GM13976 (cell line): ENCODE measurements at places on chromosomes 12 and 14.

DNA sequence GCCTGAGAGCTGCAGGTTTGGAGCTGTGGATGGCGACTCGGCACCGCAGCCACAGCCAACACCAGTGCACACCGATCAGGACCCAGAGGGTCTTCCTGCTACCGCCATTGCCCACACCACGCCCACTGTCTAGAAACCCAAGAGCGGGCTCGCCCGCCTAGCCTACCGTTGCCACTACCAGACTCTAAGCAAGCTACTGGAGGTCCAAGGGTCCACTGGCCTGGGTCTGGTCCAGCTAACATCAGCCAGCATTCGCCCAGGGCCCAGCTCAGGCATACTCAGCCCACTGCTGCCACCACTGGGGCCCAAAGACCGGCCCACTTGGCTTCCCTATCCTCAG, 30.5 kb upstream of the MON2 start:
- DNase-seq = peak; percentile 16

DNA sequence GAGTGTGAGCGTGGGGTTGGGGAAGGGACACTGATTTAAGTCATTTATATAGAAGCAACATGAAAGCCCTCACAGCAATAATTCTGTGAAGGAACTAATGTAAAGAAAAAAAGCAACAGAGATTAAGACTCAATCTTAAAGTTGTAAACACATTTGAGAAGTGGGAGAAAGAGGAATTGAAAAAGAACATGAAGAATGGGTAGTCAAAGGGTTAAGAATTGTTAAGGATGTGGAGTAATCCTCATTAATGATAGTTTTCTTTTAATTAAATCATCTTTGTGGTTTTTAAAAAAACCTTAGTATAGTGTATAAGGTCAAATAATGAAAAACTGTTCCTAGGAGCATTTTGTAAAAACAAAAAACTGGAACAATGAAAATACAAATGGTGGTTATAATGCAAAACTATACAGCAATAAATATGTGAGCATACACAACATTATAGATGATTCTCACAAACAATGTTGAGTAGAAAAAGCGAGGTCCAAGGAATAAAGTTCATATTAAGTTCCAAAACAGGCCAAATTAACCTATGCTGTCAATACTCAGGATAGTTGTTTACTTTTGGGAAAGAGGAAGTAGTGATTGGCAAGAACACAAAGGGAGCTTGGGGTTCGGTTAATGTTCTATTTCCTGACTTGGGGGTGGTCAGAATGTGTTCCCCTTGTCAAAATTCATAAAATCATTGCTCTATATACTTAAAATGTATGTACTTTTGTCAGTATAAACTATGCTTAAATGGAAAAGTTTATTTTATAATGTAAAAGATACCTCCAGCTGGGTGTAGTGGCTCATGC, 120.4 kb upstream of the ATF7IP start:
- DNase-seq = no peak

GRCh38 chr14:33508126-33509062, 442.5 kb downstream of the EGLN3 start:
- no peak for DNase-seq

GRCh38 chr12:52945389-52946232, 3.3 kb upstream of the KRT18 start:
- DNase-seq = no peak

- no peak for DNase-seq
Observed at GRCh38 chr12:28189784-28190320, 404 bp upstream of the CCDC91 start.

- no peak for DNase-seq
Observed at GRCh38 chr14:36512585-36513003, 7.4 kb downstream of the NKX2-1 start.

- no peak for DNase-seq
Observed at GRCh38 chr12:109610523-109610922, 36.9 kb downstream of the MVK start.

- no peak for DNase-seq
Observed at GRCh38 chr12:6771091-6771495, 1.2 kb upstream of the LAG3 start.

GRCh38 chr12:53062977-53063707, 13.3 kb downstream of the TNS2 start:
- no peak for DNase-seq

DNA sequence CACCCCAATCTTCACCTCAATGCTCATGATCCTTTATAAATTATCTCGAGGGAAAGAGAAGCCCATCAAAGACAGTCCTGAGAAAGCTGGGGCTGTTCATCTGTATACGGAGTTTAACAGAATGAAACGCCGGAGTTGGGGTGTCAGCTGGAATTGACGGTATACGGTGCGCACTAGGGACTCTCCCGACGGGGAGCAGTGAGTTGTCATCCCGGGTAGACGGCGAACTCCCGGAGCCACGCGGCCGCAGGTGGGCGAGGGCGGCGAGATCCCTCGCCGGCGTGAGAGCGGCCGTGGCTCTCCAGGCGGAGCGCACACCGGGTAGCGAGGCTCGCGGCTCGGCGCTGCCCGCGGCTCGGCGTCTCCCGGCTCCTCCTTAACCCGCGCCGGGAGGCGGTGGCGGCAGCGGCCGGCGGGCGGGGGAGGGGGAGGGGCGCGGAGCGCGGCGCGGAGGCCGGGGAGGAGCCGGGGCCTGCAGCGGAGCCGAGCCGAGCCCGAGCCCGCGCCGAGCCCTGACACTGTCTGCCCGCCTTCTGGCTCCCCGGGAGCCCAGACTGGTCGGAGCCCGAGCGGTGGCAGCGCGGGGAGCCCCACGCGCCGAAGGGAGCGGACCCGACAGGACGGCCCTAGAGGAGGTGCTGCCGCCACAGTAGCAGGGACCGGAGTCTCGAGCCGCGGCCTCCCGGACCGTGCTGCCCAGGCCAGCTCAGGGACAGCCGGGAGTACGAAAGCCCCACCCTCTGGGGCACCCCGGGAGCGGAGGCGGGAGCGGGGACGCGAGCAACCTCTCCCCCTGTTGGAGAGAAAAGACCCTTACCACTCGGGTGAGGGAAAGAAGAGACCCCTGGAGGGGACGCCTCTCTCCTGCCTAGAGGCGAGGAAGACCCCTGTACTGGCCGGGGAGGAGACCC, at the start of gene FOXJ2:
Gene FOXJ2, plus strand, starts transcription at position 475 of the 911 bp plus-strand sequence. CDS start 7,117 bp downstream, outside the sequence.
- peak; percentile 87 for DNase-seq

- no peak for DNase-seq
Observed at GRCh38 chr12:105332925-105333324, 2.4 kb downstream of the C12orf75 start.

DNA sequence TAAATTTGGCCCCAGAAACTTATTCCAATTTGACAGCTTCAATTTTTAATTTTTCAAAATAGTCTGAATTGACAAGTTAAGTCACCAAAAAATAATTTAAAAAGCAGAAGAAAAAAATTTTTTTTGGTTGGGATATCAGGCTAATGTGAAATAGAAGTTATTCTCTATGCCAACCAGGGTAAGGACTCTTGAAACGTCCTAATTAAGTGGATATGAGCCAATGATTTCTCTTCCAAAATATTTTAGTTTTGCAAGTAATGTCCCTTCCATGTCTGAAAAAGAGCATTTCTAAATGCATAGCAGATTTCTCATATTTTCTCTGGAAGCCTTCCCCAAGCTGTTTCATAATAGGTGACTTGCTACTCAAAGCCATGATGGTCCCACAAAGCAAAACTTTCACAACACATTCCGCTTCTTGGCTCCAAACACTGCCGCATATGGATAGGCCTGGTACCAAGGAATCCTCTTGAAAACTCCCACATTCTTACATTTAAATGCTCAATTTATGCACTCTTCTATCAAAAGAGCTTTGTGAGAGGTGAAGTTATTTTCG, 65.1 kb downstream of the SIX6 start:
- DNase-seq = no peak

DNA sequence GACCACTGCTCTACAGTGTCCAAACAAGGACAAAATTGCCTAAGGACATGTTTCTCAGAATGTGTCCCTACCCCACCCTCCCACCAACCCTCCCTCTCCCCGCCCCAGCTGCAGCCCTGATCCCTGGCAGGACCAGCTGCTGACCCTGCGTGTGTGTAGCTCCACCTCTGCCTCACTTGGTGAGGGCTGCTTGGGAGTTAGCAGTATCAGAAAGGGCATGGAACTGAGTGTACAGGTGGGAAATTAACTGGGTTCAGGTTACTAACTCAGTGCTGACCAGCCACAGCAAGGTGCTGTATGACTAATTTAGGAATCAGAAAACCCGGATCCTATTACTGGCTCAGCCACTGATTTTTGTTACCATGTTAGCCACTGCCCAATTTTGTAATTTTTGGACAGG, 11.3 kb upstream of the PLEKHD1 start:
- no peak for DNase-seq

DNA sequence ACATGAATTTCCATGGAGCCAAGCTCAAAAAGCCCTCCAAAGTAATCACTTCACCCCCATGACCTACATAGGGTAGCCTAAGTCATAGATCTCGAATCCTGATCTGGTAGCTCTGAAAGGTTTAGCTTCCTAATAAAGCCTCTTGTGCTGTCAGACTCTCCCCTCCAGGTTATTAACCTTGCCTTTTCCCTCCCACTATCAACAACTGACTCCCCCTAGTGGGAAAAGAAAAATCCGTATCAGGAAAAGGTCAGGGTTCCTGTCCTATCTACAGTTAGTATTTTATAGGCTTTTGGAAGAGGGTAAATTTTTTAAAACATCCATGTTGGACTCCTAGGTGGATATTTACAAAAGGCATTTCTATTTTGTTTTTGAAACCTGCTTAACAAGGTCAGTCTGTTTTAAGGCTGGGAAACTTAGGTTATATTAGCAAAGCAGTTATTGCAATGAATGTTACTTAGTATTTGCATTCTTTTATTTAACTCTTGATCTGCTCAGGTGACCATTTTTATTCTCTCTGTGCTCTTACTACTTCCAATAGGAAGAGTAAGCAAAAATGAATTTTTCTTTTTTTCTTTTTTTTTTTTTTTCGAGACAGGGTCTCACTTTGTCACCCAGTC, 8.0 kb downstream of the YY1 start:
- no peak for DNase-seq

DNA sequence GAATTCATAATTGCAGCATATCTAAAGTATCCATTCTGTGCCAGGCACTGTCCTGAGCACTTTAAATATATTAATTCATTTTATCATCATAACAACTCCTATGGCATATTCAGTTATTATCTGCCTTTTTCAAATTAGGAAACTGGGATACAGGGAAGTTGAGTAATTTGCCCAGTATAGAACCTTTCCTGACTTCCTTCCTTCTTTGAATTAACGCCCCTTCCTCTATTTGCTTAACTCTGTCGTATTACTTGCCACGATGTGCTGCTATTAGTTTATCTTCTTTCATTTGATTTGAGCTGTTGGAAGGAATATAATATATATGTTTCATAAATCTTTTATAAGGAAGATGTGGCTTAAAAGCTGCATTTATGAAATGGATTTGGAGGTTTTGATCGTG, 25.4 kb upstream of the FAM177A1 start:
- no peak for DNase-seq

DNA sequence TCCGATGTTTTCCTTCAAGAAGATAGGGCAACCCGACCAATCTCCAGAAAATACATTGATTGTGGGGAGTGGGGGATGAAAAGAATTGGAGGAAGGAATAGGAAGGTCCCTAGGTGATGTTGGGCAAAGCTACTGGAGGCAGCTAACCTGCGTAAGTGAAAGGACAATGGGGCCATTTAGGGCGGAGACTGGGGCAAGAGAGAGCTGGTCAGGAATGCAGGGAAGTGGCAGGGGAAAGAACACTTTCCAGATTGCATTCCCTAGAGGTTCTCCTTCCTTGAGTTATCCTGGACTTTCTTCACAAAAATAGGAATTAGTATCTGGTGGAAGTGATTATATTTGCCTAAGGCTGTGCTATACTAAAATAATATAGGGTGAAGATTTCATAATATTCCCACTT, 151.8 kb upstream of the HMGA2 start:
- no peak for DNase-seq

DNA sequence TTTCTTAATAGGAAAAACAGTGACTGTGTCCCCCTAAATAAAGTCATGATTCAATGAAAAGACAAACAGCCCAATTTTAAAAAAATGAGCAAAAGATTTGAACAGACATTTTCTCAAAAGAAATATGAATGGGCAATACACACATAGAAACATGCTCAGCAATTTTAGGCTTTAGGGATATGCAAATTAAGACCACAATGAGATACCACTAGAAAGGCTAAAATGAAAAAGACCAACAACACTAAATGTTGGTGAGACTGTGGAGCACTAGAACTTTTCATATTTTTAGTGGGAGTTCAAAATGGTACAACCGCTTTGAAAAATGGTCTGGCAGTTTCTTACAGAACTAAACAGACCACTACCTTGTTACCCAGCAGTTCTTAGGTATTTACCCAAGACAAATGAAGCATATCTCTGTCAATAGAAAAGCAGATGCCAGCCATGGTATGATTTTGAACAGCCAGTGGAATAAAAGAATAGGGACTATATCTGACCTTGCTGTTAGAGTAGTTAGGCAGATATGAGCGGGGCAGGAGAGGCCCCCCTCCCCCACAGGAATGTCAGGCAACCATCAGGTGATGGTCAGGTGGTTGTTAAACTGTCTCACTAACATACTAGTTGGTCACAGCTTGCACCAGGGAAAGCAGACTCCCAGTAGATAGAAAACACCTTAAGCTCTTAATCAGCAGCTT, 108.8 kb downstream of the PRKCH start:
- DNase-seq = no peak

GRCh38 chr14:89139404-89140247, 277.4 kb downstream of the FOXN3 start:
- DNase-seq = no peak

- no peak for DNase-seq
Observed at GRCh38 chr12:120687578-120688289, 785 bp downstream of the MLEC start.

- DNase-seq = no peak
Observed at GRCh38 chr12:130661486-130662255, 54.4 kb downstream of the RIMBP2 start.

- DNase-seq = no peak
Observed at GRCh38 chr14:71319666-71320065, 412.4 kb downstream of the PCNX1 start.

DNA sequence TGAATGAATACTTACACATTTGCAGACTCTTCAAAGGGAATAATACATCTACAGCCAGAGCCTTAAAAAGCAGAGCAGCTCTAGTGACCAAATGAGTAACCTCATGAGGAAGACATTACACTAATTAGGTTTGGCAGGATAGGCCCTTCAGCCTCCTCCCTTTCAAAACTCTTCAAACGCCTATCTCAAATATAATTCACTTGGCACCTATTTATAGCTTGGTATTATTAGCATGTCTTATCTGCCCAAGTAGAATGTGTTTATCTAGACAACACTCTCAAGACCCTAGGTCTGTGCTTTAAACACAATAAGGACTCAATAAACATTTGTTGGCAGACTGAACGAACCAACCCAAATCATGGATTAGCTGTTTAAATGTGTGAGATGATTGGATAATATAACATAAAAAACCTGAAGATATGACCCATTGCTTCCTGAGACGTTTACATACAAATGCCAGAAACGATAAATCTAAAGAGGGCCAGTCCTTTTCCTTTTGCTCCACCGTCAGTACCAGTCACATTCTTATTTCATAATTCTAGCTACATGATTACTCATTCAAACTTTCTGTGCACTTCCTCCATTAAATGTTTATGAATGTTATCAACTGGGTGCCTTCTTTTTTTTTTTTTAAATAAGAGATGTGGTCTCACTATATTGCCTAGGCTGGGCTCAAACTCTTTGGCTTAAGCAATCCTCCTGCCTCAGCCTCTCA, 123.3 kb downstream of the CEP83 start:
- no peak for DNase-seq

GRCh38 chr14:70018713-70019211, 139.5 kb downstream of the SMOC1 start:
- DNase-seq = peak; percentile 34

GRCh38 chr12:131511803-131512561, 198.9 kb upstream of the SFSWAP start:
- DNase-seq = no peak

- peak; percentile 91 for DNase-seq
Observed at GRCh38 chr14:23034498-23035302, at the start of gene PSMB5. Gene PSMB5, minus strand, starts transcription at chr14:23034900. Its CDS starts 19 bp downstream, at chr14:23034881.
